ENCODE measurements at places on chromosomes 5 and 9.

- no peak for DNase-seq
These were observed 21.2 kb downstream of the ANXA1 start for GRCh38 chr9:73172901-73173215.

DNA sequence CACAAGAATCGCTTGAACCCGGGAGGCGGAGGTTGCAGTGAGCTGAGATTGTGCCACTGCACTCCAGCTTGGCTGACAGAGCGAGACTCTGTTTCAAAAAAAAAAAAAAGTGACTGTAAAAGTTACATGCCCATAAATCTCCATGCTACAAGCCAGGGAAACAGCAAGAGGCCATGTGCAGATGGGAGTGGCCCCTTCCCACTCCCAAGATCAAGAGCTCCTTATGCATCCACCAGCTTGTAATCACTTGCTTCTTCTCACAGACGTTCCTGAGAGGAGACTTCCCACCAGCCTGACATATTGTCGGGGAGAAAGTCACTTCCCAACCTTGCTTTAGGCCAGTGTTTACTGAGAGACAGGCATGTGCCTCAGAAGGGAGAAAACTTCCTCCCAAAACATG lies 45.6 kb upstream of the N4BP3 start:
- DNase-seq: no peak

DNA sequence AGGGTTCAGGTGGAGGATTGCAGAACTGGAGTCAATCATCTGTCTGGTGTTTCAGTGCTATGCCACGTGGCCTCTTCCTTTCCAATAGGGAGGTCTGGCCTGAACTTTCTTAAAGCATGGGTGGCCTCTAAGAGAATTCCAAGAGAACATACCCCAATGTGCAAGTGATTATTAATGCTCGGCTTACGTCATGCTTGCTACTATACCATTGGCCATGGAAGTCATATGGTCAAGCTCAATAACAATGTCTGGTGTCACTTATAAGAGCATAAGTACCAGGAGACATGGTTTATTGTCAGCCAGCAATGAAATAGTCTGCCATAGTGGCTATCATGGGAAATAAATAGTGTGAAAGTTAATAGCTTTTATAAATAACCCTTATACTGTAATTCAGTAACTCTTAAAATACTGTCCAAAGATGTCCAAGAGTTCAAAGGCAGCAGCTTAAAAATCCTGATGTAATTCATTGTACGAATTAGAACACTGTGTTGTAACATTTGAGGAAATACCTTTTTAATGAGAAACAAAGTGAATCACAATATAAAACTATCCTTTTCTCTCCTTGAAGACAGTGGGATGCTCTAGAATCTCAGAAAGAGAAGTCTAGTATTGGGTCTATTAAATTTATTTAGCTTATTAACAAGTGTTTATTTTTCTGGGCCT lies 355.4 kb upstream of the PRR16 start:
- DNase-seq: no peak

DNA sequence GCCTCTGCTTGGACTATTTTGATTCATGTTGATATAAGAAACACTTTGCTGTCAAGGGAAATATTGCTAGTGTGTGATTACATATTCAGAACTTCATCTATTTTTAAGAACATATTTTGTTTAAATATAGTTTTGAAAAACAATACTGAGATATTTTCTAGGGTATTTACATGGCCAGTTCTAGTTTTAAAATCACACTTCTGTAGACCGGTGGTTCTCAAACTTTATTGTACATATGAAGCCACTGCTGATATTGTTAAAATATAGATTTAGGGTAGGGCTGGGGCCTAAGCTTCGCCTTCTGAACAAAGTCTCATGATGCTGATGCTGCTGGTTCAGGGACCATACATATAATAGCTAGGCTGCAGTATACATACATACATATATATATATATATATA lies 1000.0 kb downstream of the PTPRD start:
- no peak for DNase-seq

GRCh38 chr5:123425431-123425830 lies 2.2 kb upstream of the CEP120 start:
- no peak for DNase-seq

DNA sequence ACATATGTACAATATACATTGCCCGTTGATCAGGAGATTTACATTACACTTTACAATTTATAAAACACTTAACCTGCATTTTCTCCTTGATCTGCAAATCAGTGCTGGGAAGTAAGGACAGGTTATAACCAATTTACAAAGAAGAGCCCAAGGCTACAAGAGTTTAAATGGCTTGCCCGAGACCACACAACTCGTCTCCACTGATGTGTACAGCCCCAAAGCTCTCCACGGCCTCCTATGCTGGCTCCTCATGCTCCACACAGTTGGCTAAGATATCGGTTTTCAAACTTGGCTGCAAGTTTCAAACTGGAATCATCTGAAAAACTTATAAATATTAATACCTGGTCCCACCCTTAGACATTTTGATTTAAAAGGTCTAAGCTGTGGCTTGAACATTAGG lies 10.3 kb downstream of the ACTL7B start:
- DNase-seq: no peak

GRCh38 chr9:90969021-90969675 lies 167.5 kb downstream of the SYK start:
- DNase-seq: no peak

DNA sequence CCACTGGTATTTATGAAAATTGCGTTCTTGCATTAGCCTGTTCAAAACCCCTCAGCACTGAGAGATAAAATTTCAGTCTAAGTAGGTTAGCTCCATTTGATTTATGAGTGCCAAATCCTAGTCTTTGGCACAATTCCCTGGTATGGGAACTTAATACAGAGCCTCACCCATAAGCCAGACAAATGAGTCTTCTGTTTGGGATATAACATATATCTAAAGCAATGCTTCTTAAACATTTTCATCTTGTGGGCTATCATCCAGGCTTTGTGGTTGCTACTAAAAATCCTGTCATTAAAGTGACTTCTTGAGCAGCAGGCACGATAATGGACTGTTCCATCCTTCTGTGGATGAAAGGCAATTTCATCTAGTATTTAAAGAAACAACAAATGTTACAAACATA lies 419.5 kb upstream of the ACTBL2 start:
- DNase-seq: no peak

DNA sequence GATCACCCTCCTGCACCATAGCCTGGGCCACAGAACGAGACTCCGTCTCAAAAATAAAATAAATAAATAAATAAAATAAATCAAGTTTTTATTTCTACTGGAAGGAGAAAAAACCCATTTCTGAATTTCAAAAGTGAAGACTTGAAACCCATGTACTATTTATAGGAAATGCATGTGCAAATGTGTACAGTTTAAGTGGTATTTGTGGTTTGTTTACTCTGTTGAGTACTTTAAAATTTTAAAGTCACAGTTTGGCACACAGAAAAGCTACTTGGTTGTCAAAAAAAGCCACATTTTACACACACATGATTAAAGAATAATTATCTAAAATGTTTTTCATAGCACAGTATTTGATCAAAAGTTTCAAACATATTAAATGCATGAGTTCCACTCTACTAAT lies 43.6 kb downstream of the NR3C1 start:
- no peak for DNase-seq

- DNase-seq: peak; percentile 47
These were observed 51.5 kb upstream of the SPATA31E1 start for GRCh38 chr9:87831159-87831558.

DNA sequence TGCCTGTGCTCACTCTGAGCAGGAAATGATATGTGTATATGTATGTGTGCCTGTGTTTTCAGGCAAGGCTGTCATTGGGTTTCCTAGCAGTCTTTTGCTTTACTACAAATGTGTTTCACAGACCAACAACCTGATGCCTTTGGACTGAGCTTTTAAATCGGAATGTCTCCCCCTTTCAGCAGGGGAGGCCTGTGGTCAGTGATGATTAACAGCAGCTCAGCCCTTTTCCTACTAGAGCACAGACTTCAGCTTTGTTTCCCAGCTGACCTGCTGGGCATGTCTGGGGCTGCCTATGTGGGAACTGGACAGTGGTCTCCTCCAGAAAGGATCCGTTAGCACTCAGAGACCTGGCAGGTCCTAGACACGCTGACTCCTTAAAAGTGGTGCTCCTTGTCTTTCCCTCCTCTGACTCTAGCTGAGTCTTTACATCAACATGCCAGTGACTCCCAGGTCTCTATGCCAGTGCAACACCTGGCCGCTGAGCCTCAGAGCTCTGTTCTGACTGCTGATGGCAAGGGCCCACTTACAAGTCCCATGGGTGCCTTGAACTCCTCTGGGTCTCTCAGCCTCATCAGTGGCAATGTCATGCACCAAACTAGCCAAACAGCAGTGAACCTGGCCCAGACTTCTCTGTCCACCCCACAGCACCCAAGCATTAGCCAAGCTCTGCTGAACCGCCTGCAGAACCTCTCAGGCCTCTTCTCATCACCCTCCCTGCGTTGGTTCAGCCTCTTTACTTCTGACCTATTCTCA lies 7.7 kb downstream of the MACROH2A1 start:
- DNase-seq: no peak

- DNase-seq: no peak
These were observed 89.4 kb upstream of the SLC12A2 start for GRCh38 chr5:127994087-127994660.

DNA sequence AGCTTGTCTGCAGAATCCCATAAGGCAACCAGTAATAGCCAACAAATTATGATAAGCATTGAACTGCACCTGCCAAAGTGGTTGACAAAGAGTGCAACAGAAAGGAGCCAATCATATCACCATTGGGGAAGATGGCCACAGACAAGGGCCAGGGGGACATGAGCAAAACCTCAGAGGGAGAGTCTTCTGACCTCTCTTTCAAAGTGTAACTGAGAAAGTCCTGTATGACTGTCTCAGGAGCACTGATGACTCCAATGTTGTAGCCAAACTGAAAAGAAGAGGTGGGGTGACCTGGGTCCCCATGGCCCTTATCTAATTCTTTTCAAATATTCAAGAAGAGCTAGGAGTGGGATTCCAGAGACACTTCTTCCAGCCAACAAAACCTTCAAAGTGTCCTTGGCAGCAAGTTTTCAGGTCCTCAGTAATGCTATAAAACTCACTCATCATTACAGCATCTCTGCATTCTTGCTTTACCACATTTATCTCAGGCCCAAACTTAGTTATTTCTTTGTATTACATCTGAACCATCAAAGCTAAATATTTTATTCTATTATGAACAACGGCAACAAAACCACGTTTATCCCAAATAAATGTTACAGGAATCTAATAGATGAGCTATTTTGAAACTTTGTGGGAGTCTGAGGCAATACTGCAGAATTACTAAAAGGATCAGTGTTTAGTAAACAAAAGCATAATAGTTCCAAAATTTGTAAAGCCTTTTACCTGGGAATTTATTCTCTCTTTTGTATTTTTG lies 24.4 kb downstream of the FBLL1 start:
- DNase-seq: no peak

DNA sequence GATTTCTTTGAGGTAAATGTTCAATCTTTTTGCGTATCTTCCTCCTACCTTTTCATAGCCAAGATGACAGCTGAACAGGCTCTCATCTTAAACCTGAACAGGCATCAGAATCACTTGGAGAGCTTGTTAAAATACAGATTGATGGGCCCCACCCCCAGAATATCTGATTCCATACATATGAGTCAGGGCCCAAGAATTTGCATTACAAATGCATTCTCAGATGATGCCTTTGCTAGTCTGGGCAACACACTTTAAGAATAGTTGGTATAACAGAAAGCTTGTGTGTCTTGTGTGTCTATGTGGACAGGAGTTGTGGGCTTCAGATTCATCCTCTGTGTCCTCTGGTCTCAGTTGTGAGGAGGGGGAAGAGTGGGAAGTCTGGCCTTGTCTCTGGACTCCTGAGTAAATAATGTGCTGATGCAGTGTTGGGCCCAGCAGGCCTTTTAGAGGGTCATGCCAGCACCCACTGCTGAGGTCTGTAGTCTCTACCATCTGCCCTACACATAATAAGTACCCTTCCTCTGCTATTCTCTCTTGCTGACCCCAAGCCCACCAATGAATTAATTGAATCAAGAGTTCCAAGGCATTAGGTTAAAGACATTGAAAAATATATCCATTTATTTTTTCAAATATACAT lies 43.1 kb downstream of the PTCD2 start:
- DNase-seq: no peak

DNA sequence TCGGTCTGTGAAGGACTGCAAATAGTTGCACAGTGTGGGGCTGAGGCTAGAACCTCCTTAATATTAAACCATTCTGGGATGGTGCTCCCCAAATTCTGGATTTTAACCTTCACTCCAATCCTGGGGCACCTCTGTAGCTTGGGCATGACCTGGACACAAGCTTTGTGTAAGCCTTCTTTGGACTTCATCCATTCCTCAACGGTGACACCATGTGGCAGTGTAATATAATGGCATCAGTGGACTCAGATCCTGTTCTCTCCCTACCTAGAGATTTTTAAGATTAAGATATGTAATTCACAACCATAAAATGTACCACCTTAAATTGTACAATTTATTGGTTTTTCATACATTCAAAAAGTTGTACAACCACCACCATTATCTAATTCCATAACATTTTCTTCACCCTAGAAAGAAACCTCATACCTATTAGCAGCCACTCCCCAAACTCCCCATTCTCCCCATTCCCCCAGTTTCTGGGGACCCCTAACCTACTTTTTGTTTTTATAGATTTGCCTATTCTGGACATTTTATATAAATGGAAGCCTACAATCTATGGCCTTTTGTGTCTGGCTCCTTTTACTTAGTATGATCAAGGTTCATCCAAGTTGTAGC lies 4.8 kb upstream of the PLGRKT start:
- no peak for DNase-seq

- no peak for DNase-seq
These were observed 93.3 kb upstream of the RAI14 start for GRCh38 chr5:34562791-34563190.

GRCh38 chr5:157603333-157604190 lies 28.0 kb upstream of the ADAM19 start:
- DNase-seq: no peak

- no peak for DNase-seq
These were observed 315.9 kb upstream of the RPS23 start for GRCh38 chr5:82594097-82594496.

DNA sequence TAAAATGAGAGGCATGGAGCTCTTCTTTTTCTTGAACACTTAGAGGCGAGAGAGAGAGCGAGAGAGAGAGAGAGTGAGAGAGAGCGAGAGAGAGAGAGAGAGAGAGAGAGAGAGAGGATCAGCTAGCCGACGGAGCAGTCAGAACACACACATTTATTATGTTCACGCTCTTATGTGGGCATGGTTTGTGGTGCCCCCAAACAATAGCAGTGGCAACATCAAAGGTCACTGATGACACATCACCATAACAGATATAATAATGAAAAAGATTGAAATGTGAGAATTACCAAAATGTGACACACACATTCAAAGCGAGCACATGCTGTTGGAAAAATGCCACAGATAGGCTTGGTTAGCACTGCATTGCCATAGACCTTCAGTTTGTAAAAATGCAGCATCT lies 116.1 kb downstream of the KDM4C start:
- no peak for DNase-seq

Data from brain pericyte (primary cell).